Left ventricle myocardium inferior (tissue), 1 donor: ENCODE measurements at places on chromosomes 12 and 14.

DNA sequence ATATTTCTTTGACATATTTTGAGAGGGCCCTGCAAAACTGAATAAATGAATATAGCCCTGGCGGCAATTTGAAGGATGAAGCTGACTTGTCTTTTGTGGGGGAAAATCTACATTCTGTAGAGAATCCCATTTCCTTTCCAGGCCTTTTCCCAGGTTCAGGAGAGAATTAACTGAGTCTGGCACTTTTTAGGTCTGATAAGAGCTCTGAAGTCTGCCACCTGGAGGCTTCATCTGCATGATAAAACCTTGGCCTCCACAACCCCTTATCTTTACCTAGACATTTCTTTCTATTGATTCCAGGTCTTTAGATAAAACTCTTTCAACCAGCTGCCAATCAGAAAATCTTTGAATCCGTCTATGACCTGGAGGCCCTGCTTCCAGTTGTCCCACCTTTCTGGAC, 299.4 kb downstream of the ETNK1 start:
- H3K4me1 ChIP-seq: peaks cover 8% of the 10 kb centered on the region
- H3K27me3 ChIP-seq: no peaks in the 10 kb centered on the region
- no peak overlapping the region for H3K27ac ChIP-seq
- no peak overlapping the region for H3K4me3 ChIP-seq

DNA sequence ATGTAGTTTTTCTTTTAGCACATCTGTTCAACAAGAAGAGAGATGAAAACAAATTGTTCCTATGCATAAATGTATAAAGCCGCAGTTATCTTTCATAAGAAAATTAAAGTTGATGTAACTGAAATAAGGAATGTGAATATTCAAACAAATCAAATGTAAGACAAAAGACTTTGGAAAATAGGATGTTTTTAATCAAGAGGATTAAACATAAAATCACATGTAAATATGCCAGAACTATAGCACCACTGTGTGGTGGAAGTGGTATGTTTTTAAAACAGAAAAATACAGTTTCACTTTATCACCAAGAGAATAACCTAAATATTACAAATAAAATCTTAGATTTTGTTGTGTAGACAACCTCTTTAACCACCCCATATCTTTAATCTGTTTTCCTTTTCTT, 40.4 kb downstream of the CAPS2 start:
- no peak for DNase-seq
- H3K36me3 ChIP-seq: no peaks in the 10 kb centered on the region
- no peaks in the 10 kb centered on the region for H3K4me1 ChIP-seq

GRCh38 chr14:31592122-31592521, 30.9 kb downstream of the NUBPL start:
- H3K27me3 ChIP-seq: no peaks in the 10 kb centered on the region
- no peak for DNase-seq
- no peak overlapping the region for H3K4me3 ChIP-seq
- H3K27ac ChIP-seq: no peak overlapping the region
- peaks cover 14% of the 10 kb centered on the region for H3K4me1 ChIP-seq

- no peak overlapping the region for H3K27ac ChIP-seq
- H3K4me3 ChIP-seq: peak overlapping the region; percentile 68
- H3K27me3 ChIP-seq: peaks cover 94% of the 10 kb centered on the region
- no peak for DNase-seq
- H3K4me1 ChIP-seq: peaks cover 18% of the 10 kb centered on the region
- H3K36me3 ChIP-seq: no peaks in the 10 kb centered on the region
Observed at GRCh38 chr12:94872671-94872970, 130.9 kb downstream of the NDUFA12 start.

DNA sequence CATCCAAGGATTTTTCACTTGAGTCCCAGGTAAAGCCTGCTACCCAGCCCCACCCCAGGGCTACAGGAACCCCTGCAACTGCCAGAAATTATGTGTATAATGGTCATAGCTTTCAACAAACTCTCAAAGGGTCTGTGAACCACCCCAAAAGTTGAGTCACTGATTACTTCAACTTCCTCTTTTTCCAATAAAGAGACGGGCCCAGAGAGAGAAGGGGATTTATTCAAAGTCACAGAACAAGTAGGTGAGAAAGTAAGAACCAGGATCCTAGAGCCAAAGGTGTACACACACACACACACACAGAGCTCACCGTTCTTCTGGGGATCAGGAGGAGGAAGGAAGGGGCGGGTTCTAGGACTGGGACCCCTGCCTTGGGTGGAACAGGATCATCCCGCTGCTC, 4.8 kb upstream of the ITPK1 start:
- H3K4me3 ChIP-seq: no peak overlapping the region
- no peak for DNase-seq

- H3K36me3 ChIP-seq: peaks cover 7% of the 10 kb centered on the region
- DNase-seq: no peak
- H3K4me1 ChIP-seq: no peaks in the 10 kb centered on the region
- no peak overlapping the region for H3K4me3 ChIP-seq
- no peak overlapping the region for H3K27ac ChIP-seq
Observed at GRCh38 chr12:15677228-15677627, 112.0 kb downstream of the EPS8 start.

- H3K27me3 ChIP-seq: no peaks in the 10 kb centered on the region
- H3K4me3 ChIP-seq: no peak overlapping the region
- H3K4me1 ChIP-seq: peaks cover 31% of the 10 kb centered on the region
- H3K36me3 ChIP-seq: no peaks in the 10 kb centered on the region
Observed at GRCh38 chr14:23861666-23862065, 91.9 kb upstream of the DHRS4 start.

DNA sequence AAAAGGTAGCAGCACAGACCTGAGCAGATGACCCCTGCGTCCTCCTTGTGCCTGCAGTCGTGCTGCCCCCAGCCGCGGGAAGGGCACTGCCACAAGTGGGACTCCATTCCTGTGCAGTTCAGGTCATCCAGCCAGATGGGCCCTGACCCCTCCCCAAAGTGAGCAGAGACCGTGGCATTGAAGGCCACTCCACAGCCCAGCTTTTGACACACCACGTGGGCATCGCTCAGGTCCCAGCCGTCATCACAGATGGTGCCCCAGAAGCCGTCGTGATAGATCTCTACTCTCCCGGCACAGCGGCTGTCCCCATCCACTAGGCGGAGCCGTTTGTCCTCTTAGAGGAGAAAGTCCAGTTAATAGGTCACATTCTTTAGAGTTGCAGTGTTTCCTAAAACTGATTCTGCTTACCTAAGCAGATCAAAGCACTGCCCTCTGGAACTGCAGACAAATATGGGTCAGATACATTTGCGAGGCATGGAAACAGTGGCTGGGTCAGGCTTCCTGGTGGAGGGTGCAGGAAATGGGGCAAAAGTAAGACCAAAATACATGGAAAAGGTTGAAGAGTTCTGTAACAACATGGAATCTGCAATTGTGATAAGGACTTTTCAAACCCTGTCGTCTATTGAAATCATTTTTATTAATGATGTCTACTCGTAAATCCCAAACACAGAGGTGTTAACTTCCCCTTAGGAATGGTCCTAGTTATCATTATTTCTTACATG, 69.4 kb downstream of the CD163L1 start:
- peaks cover 19% of the 10 kb centered on the region for H3K27me3 ChIP-seq
- no peaks in the 10 kb centered on the region for H3K36me3 ChIP-seq
- no peaks in the 10 kb centered on the region for H3K4me1 ChIP-seq
- no peak overlapping the region for H3K27ac ChIP-seq

DNA sequence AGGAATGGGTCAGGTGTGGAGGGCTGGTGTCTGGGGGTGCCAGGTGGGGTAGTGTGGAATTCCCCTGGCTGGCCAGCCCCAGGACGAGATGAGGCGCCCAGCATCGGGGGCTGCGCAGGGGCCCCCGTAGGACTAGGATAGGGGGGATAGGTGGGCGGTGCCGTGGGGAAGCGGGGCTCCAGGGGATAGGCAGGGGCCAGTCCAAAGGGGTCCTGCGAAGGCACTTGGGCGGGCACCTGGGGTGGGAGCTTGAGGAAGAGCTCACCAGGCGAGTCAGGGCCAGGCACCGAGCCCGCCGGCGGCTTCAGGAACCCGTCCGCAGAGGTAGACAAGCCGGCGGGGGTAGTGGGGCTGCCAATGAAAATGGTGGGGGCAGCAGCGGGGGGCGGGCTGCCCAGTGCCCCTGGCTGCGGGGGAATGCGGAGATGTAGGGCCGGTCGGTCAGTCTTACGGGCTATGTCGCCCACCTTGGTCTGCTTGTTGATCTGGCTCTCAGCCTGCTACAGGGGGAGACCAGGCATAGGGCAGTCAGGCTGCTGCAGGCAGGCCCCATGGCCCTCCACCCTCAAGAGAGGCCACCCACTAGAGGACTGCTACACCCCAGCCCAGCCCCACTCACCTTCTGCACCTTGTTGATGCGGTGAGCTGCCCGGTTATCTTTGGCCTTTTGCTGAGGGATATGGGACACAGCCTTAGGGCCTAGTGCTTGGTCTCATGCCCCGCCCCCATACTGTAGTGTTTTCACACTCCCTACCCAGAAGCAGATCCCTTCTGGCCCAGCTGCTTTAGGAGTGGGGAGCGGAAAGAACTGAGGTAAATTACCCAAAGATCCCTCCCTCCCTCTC, 19.3 kb downstream of the KMT2D start:
- no peak overlapping the region for H3K27ac ChIP-seq
- H3K27me3 ChIP-seq: no peaks in the 10 kb centered on the region
- H3K4me1 ChIP-seq: peaks cover 14% of the 10 kb centered on the region

GRCh38 chr12:57048423-57049118, 1.4 kb downstream of the MYO1A start:
- H3K36me3 ChIP-seq: no peaks in the 10 kb centered on the region
- peaks cover 40% of the 10 kb centered on the region for H3K27me3 ChIP-seq
- no peak overlapping the region for H3K4me3 ChIP-seq
- no peaks in the 10 kb centered on the region for H3K4me1 ChIP-seq
- H3K27ac ChIP-seq: no peak overlapping the region

- peaks cover 48% of the 10 kb centered on the region for H3K36me3 ChIP-seq
- no peak for DNase-seq
- no peak overlapping the region for H3K4me3 ChIP-seq
- no peak overlapping the region for H3K27ac ChIP-seq
- no peaks in the 10 kb centered on the region for H3K4me1 ChIP-seq
- no peaks in the 10 kb centered on the region for H3K27me3 ChIP-seq
Observed at GRCh38 chr12:62586850-62587249, 120.2 kb downstream of the MON2 start.

GRCh38 chr12:119181944-119182343, 3.2 kb downstream of the HSPB8 start:
- peak overlapping the region; percentile 91 for H3K27ac ChIP-seq
- peaks cover 93% of the 10 kb centered on the region for H3K4me1 ChIP-seq
- DNase-seq: no peak
- peak overlapping the region; percentile 77 for H3K4me3 ChIP-seq
- H3K27me3 ChIP-seq: peaks cover 4% of the 10 kb centered on the region
